ENCODE measurements at places on chromosomes 3 and 15.

- no peak for DNase-seq
These were observed 35.0 kb upstream of the NEDD4 start for GRCh38 chr15:56028430-56028829.

DNA sequence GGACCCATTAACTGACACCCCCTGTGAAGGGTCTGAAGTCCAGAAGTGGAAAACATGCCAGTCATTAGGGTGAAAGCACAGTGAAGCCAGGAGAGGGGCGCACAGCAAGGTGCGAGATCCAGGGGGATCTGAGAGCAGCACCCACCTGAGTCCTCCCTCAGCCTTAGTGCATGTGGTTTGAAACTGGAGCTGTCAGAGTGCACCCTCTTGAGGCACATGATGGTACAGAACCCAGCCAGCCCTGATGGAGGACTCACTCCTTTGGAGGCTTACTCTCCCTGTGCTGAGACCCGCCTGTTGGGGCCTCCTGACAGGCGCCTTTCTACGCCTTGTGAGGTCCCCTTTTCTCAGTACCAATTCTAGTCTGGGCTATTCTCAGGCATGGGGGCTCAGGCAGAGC lies 77.8 kb downstream of the IL20RB start:
- DNase-seq, result no peak

GRCh38 chr15:67601073-67601472 lies 58.6 kb downstream of the MAP2K5 start:
- no peak for DNase-seq

DNA sequence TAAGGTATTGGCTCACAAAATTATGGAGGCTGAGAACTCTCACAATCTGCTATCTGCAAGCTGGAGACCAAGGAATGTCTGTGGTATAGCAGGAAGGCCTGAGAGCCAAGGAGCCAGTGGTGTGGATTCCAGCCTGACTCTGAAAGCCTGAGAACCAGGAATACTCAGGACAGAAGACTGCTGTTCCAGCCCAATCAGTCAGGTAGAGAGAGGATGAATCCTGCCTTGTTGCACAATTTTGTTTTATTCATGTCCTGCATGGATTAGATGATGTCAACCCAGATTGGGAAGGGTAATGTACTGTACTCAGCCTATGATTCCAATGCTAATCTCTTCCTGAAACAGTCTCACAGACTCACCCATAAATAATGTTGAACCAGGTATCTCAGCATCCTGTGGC lies 312.4 kb upstream of the KCNMB2 start:
- no peak for DNase-seq

DNA sequence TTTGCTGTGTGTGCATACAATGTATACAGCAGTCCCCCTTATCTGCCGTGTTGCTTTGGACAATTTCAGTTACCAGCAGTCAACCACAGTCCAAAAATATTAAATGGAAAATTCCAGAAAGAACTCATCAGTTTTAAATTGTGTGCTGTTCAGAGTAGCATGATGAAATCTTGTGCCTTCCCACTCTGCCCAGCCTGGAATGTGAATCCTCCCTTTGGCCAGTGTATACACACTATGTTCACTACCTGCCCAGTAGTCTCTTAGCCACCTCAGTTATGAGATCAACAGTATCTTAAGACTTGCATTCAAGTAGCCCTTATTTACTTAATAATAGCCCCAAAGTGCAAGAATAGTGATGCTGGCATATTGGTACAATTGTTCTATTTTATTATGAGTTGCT lies 133.6 kb upstream of the ABHD17C start:
- DNase-seq, result no peak
